ENCODE measurements at places on chromosomes 1 and 21.

- no peak for DNase-seq
These were observed 321.4 kb downstream of the AJAP1 start for GRCh38 chr1:4975856-4976255.

- DNase-seq: no peak
These were observed 10.9 kb upstream of the EDN2 start for GRCh38 chr1:41495210-41495948.

DNA sequence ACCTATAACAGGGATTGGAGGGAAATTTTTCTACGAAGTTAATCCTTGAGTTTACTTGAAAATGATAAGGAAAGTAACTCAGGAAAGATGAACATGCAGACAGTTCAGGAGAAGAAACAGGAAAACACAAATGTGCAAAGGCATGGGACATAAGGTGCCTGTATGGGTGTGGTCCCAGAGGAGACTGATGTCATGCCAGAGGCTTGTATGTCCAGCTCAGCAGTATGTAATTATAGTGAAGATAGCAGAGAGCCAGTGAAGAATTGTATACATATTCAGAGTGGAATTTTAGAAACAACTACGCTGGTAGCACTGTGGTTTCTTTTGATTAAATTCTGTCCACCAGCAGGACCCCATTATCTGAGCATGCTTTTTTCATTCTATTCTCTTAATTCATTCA lies 179.5 kb downstream of the LRRC7 start:
- DNase-seq: no peak

DNA sequence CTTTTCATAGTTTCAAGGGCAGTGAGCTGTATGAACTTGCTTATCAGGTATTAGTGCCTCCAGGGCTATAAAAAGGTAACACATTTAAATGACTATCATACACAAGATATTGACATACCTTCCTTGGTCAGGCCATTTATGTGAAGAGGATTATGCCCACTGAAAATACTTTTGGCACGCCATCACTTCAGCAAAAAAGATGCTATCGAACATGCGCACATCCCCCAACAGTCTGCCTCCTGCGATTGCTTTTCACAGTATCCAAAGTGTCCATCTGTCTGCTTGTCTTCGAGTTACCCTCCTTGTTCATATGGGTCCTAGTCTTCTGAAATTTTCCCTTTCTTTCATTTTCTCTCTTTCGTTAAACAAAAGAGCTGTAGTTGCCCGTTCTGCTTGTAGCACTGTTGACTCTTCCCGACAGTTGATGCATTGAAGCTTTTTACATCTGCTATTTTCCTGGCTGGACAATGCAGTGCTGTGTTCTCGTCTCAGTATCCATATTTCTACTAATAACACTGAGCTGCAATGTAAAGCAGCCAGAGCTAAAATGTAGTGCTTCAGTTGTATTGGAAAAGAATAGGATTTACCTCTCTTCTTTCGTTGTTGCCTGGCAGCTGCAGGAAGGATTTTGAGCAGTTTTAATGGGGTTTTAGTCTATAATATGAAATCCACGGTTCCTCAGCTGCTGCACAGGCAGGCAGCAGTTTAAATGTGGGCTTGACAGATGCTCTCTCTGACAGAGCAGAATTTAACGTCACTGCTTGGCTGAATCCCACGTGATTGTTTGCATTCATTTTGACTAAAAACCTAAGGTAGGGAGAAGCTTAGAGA lies at the start of gene B3GALT2:
TSS of gene B3GALT2 (minus strand) at position 713 of the 831 bp plus-strand sequence. CDS start 5,051 bp downstream, outside the sequence.
- no peak for DNase-seq

DNA sequence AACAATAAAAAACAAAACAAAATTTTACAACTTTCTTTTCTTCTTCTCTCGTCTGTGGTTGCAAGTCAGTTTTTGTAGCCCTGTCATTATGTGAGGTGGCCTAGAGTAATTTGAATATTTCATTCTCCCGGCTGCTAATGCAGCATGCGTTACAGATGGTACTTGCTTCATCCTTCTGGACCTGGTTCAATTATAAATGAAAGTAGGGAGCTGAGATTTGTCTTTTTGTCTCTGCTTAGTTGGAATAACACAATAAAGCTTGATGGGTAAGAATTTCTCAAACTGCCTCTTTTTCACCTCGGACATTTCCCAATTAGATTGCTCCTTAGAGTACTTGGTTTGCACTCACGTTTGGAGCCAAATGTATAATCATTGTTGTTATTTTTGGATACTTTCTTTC lies 201.6 kb downstream of the PBX1 start:
- DNase-seq: no peak

DNA sequence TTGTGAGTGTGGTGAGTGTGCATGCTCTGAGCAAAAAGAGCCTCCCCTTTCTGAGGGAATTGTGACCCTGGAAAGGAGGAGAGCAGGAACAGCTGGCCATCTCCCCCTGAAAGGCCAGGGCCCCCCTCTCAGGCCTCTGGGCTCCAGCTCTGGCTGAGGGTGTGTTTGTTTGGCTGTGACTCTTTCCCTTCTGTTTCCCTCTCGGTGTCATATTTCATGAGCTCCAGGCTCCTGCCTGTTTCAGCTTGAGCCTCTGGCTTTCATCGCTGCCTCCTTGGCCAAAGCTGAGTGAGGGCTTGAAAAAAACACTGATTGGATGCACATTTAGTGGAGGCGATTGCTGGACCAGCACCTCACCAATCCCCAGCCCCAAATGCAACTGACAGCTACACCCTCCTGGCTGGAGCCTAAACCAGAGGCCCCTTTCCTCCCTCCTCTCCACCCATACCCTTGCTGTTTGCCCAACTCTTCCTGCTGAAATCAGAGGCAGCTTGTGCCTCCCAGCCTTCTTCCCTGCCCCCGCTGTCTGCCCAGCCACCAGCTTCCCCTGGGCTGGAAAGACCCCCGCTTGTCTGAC lies 64.1 kb downstream of the DDR2 start:
- DNase-seq: no peak

GRCh38 chr1:203645996-203646395 lies 19.4 kb downstream of the ATP2B4 start:
- no peak for DNase-seq

DNA sequence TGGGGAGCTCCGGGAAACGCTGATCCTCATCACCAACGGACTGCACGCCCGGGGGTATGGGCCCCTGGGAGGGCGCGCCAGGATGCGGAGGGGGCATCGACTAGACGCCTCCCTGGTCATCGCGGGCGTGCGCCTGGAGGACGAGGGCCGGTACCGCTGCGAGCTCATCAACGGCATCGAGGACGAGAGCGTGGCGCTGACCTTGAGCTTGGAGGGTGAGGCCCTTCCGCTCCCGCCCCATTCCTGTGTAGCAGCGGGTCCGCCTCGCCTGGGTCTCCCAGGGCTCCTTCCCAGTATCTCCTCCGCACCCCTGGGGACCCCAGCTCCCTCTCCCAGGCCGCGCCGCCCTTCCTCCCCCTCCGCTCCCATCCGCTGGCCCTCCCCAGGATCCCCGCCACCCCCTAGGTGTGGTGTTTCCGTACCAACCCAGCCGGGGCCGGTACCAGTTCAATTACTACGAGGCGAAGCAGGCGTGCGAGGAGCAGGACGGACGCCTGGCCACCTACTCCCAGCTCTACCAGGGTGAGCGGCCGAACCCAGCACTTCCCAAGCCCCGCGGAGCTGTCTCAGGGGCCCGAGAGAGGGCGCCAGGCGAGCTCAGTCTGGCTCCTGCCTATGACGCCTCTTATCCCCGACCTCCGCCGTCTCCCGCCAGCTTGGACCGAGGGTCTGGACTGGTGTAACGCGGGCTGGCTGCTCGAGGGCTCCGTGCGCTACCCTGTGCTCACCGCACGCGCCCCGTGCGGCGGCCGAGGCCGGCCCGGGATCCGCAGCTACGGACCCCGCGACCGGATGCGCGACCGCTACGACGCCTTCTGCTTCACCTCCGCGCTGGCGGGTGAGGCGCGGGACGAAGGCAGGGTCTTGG lies 5.0 kb downstream of the HAPLN2 start:
- DNase-seq: no peak

- DNase-seq: peak; percentile 52
These were observed 898 bp downstream of the MFSD2A start for GRCh38 chr1:39955547-39956539.

DNA sequence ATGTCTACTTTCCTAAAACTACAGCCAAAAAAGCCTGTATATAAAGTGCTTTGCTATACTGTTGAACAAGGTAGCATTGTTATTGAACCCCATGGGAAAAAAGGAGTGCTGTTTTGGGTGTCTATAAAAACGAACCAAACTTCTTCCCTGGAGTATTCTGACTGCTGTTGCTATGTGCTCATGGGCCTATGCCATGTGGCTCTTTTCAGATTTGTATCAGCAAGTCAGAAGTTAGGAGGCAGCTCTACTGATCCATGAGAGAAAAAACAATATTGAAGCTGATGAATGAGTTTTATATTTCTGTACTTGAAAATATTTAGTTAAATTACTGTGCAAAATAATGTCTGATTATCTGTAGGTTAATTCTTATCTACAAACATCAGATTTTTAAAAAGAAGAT lies 66.5 kb downstream of the ADGRL2 start:
- DNase-seq: no peak

GRCh38 chr21:43691801-43692200 lies 27.1 kb upstream of the PDXK start:
- no peak for DNase-seq

DNA sequence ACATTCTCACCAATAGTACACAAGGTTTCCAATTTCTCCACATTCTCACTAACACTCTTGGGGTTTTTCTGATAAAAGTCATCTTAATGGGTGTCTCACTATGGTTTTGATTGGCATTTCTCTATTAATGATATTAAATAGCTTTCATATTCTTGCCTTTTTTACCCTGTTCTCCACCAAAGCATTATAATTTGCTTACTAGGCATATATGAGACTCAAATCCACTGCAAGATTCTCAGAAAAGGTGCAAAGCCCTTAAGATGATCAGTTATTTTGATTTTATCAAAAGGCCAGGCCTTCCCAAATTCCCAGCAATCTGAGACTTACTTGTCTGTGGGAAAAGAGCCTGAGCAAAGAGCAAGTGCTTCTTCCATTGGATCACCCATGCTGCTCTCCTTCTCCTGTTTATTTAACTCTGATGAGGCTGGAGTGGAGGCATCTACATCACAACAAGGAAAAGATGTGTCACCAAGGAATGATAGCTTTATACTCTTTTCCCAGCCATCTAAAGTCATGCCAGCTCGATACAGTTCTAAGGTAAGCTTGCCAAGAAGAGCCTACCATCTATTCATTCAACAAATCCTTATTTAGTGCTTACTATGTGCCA lies 24.6 kb downstream of the CLSPN start:
- no peak for DNase-seq

- no peak for DNase-seq
These were observed 17.7 kb upstream of the SIM2 start for GRCh38 chr21:36681117-36681631.

- DNase-seq: peak; percentile 88
These were observed 1.7 kb downstream of the RCC2 start for GRCh38 chr1:17437580-17438317.

DNA sequence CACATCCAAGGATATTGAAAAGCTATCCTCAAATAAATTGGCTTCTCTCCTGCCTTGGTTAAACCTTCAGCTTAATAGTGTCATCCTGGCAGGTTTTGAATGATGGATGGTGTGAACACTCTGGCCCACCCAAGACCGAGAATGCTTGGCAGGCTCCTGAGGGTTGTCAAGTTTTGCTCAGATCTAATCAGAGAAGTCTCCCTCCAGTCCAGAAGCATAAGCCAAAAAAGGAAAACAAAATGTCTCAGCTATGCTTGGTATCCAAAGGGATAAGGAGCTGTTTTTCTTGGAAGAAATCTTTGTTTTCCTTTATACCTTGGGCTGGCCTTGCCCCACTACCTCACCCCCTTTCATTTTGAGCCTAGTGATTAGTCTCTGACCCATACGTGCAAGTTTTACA lies 172.7 kb downstream of the CRB1 start:
- no peak for DNase-seq

- no peak for DNase-seq
These were observed 524 bp downstream of the TP53BP2 start for GRCh38 chr1:223845037-223845809.

DNA sequence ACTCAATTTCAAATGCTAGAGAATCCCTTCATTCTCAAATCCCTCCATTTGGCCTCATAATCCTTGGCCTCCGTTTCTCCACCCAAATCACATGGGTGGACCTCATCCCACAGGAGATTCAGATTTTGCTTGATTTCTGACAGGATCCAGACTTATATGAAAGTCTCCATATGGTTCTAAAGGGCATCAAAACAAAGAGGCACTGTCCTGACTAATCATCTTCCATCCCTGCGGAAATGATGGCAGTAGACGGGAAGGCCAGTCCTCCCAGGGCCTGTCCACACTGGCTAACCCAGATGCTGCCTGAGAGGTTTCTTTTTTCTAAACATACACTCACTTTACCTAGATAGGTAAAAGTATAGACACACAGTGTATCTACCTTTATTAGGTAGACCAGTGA lies 18.8 kb downstream of the ORC1 start:
- DNase-seq: no peak

DNA sequence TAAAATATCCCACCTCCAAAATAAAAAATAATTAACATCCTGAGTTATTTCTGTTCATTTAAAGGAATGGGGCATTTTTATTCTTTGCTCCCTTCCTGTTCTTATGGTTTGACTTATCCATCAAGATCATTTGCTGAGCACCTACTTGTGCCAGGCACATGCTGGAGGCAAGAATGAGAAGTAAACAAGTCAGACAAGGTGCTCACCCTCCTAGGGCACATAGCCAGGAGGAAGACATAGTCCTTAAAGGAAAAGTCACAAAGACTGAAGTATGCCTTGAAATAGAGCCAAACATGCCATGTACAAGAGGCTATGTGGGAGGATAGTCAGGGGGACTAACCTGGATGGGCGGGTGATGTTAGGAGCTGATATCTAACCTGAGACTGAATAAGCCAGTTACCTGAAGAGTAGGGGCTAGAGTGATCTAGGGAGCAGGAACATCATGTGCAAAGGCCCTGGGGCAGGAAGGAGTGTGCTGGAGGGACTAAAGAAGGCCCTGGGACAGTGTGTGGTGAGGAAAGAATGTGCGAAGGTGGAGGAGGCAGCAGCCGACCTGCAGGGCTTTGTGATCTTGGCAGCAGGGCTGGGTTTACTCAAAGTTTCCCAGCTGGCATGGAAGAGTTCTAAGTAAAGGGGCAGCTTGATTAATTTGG lies 233.5 kb downstream of the MATN1 start:
- DNase-seq: no peak

DNA sequence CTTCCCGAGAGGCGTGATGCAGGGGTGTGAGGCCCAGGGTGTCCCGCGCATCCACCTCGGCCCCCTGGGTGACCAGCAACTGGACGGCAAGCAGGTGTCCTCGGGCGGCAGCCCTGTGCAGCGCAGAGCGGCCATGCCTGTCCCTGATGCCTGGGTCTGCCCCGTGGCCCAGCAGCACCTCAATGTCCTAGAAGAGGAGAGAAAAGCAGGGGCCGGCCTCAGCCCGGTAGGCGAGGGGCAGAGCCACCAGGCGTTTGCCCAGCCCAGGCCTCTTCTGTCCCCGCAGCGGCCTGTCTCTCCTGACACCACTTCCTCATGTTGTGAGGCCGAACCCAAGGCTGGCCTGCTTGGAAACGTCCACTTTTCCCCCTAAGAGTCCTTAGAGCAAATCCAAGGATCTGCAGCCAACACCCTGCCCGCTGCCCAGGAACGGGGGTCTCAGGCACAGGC lies 1.7 kb downstream of the ANKRD65 start:
- DNase-seq: peak; percentile 26

DNA sequence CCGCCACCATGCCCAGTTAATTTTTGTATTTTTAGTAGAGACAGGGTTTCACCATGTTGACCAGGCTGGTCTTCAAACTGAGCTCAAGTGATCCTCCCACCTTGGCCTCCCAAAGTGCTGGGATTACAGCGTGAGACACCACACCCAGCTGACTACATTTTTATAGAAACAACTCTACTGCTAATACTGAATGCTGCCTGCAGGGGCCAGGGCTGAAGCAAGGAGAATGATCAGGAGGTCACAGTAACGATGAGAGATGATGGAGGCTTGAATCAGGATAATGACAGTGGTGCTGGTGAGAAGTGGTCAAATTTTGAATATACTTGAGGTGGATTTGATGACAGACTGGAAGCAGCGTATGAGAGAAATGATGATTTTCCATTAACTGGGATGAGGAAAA lies 33.3 kb downstream of the ODF2L start:
- DNase-seq: no peak
